ENCODE measurements at places on chromosomes 13 and 19. TPM values are rescaled to one million over a fixed set of nuclear protein-coding genes. Genes with fewer than 3 reads are reported as not detected.

The SPACA4 gene
- polyA plus RNA-seq: not detected

The UHRF1 gene
- 1.1 TPM for polyA plus RNA-seq

The CEACAM7 gene
- polyA plus RNA-seq: 7.4 TPM

The OR10H1 gene
- not detected for polyA plus RNA-seq

The ALOX5AP gene
- 35.4 TPM for polyA plus RNA-seq

The ATP4B gene
- not detected for polyA plus RNA-seq

The C19orf33 gene
- polyA plus RNA-seq: 259 TPM

The FGF9 gene
- polyA plus RNA-seq: not detected

The FGF22 gene
- 4.8 TPM for polyA plus RNA-seq

The ZNF99 gene
- not detected for polyA plus RNA-seq

The PRKACA gene
- polyA plus RNA-seq: 56.3 TPM

The PNMA8B gene
- polyA plus RNA-seq: 0.75 TPM

The FPR1 gene
- polyA plus RNA-seq: 0.77 TPM

The NLRP4 gene
- not detected for polyA plus RNA-seq

The CLEC11A gene
- 2.0 TPM for polyA plus RNA-seq

The POLR1G gene
- polyA plus RNA-seq: 1.9 TPM
